ENCODE measurements at places on chromosomes 3 and 15.

DNA sequence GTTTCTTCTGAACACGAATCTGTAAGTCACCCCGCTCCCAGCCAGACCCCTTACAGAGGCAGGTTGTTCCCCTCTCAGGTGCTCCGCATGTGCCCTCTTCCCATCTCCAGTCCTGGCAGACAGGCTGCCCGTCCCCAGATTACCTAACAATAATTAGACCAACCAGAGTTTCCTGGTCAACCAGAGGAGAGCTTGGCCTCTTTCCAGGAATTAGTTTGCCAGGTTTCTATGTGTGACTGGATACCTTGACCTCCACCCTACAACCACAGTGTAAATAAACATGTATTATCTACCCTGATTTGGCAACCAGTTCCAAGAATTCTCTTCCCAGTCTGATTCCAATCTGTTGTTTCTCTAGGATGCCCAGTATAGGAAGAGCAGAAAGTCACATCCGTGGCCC, 178.0 kb upstream of the UMPS start:
- no peak for DNase-seq

DNA sequence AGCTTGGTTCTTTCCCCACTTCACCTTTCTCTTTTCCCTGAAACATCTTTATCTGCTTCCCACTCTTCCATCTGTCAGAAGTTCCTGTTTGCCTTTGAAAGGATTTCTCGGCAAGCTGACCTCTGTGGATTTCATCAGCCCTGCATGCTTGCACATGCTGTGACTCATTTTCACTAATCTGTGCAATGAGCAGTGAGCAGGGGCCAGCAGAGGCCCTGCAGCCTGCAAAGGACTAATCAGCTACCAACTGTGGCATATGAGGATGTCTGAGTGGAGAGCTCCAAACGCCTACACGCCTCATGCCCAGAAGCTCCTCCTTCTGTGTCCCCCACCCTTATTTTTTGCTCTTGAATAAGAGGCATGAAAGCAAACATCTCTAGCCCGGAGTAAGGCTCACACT, 333.0 kb upstream of the SEMA6D start:
- DNase-seq: peak; percentile 10

DNA sequence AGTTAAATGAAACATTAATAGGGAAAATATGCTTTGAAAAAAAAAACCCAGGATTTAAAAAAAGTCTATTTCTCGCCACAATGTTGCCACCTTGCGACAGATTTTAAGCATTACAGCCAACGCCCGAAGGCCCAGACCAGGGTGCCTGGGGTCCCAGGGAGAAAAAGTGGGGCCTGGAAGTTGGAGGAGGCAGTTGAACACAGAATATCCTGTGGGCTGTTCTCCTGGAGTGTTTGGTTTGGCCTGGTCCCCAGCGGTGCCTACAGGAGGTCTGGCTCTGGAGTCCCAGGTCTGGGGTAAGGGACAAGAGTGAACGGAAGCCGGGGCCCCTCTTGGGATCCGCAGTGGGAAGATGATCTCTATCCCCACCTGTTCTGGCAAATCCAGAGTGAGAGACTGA, 3.4 kb downstream of the RNU6-1 start:
- no peak for DNase-seq

DNA sequence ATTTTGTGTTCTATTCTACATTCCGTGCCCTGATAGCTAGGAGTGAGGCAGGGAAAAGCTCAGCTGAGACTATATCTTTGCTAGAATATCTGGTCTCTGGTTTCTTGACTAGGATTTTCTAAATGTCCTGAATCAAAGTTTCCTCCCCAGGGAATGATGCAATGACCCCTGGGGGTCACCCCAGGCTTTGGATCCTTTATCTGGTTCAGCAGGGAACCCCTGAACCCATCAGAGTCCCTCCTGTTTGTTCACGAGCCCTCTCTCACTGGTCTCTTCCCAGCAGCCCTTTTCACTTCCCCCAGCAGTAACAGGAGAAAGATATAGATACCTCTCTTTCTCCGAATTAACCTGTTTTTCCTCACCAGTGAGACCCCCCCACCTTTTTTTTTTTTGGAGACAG, 14.3 kb downstream of the TM2D3 start:
- DNase-seq: no peak

- DNase-seq: no peak
These were observed 249.8 kb downstream of the IL20RB start for GRCh38 chr3:137207616-137208015.

GRCh38 chr3:52092891-52093290, 36.5 kb upstream of the DUSP7 start:
- no peak for DNase-seq

- DNase-seq: peak; percentile 13
These were observed 43.4 kb downstream of the C2CD4A start for GRCh38 chr15:62109982-62110851.
